ENCODE measurements at places on chromosomes 3 and 15. TPM values are rescaled to one million over a fixed set of nuclear protein-coding genes. Genes with fewer than 3 reads are reported as not detected.

GRCh38 chr3:186536883-186537844 is 7.0 kb downstream of the CRYGS start:
- no peak for DNase-seq

Gene MESP2
- not detected for total RNA-seq

Gene EXD1
- total RNA-seq = not detected

DNA sequence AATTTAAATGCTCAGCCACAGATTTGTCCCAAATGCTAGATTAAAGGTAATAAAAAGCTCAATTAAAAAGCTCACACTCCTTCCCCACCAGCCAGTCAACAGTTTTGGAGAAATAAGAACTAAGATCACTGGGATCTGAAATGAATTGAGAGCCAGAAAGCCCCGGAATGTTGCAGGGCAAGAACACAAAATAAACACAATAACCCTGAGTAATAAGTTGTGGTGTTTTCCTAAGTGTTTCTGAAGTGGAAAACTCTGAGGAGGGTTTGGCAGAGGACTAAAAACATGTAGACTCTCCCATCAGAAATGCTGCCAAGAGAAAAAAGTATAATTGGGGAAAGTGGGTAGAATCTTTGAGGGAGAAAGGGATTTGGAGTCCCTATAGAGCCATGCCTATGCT is 127.8 kb downstream of the ABI3BP start:
- DNase-seq = no peak

DNA sequence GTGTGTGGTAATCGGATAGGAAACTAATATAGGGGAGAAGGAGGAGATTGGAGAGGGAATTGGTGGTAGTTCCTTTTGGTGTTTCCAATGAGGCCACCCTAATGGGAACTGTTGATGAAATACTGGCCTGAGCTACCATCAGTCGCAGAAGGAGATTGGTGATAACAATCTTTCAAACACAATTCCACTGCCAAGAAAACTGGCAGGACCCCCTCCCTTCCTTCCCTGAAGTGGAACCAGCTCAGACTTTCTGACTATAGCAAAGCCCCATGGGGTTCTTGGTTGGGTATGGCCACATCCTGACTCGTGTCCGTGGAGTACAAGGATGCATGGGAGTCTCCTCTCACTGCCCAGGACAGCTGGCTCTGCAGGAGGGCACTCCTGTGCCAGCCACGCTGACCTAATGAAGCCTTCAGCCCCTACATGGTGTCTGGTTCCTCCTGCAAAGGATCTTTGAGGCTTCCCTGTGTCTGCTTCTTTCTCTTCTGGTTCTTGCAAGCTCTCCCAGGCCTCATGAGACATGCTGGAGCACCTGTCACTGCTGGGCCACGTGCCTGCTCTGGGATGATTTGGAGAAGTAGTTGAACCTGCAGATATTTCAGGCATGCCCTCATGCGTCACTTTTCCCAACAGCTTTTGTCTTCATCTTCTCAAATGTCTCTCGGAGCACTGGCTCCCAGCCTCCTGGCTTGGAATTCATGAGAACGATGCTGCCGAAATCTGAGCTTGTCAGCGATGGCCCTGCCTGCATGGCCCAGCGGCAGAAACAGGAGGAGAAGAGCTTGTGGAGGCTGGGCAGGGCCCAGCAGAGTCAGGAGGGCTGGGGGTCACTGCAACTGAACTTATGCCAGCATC is 90.0 kb upstream of the ADPGK start:
- no peak for DNase-seq

- no peak for DNase-seq
Measured at GRCh38 chr3:64179249-64179648, 46.0 kb downstream of the PRICKLE2 start.
